Cardiac muscle cell (in vitro differentiated cells and primary cell): ENCODE measurements at places on chromosomes 5 and 9. TPM values are rescaled to one million over a fixed set of nuclear protein-coding genes. Genes with fewer than 3 reads are reported as not detected.

DNA sequence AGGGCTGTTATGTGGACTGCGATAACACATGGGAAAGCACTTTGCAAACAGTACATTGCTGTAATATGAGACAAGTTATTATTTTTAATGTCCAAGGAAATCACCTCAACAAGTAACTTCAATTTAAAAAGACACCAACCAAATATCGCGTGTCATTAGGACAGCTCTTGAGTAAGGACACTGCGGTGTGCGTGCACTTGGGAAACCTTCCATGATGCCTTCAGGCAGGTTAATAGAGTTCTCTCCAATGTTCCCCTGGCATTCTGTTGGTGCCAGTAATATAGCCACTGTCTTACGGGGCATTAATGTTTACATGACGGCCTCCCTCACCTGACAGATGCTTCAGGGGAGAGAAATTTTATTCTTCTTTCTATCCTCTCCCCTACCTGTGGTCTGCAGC, 42.9 kb downstream of the TTLL11 start:
- DNase-seq: no peak

Gene CCDC180
- polyA plus RNA-seq: 3.8 and 5.1 TPM in 2 replicates

- no peak for DNase-seq
Observed at GRCh38 chr9:9921805-9922204, 691.0 kb downstream of the PTPRD start.

DNA sequence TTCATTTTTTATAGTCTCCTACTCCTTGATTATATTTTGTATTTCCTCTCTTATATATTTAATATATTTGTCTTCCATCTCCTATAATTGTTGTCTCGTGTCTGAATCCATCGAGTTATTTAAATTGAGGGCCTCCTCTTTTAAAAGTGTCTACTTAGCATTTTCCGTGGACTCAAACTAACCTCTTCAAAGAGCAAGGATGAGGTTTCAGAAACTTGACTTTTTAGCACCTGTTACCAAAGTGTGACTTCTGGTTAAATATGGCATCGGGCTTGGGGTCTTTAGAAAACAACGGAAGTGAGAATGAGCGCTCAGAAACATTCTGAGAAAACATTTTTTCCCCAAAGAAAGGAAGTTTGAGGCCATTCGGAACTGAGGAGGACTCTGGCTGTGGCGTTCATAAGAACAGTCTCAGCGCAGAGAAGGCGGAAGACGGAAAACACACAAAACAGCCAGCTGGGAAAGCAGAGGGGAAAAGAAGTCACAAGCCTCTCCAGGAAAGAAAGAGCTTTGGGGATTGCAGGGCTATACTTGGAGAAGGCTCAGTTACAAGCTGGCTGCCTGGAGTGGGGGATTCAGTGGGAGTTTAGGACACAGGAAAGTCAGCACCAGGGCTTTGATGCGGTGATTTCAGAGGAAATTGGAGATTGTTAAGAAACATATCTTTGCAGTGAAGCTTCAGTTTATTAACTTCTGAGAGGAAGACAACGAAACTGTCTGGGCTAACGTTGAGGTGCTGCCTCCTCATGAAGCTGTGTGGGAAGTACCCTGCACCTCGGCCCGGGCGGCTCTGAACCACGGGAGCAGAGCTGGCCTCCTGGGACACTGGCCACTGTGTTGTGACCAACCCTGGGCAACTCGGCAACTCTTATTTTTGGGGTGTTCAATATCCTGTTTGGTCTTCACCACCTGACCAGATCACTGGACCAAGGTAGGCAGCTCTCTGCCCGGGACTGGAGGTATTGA, 25.1 kb upstream of the IRX2 start:
- no peak for DNase-seq

DNA sequence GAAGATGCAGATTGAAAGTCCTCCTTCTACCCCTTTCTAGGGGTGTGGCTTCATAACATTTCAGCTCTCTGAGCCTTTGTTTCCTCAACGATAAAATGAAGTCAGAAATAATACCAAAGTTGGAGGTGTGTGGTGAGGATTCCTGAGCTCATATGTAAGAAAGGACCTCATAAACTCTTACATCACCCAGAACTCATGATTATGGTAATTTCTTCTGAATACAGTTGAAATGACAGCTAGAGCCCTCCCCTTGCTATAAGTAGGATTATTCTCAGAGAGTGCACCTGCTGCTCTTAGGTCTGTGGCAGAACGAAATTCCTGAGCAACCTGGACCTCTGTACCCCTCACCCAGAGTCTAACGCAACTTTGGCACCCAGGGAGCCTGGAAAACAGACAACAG, 291.4 kb upstream of the KLF4 start:
- no peak for DNase-seq

DNA sequence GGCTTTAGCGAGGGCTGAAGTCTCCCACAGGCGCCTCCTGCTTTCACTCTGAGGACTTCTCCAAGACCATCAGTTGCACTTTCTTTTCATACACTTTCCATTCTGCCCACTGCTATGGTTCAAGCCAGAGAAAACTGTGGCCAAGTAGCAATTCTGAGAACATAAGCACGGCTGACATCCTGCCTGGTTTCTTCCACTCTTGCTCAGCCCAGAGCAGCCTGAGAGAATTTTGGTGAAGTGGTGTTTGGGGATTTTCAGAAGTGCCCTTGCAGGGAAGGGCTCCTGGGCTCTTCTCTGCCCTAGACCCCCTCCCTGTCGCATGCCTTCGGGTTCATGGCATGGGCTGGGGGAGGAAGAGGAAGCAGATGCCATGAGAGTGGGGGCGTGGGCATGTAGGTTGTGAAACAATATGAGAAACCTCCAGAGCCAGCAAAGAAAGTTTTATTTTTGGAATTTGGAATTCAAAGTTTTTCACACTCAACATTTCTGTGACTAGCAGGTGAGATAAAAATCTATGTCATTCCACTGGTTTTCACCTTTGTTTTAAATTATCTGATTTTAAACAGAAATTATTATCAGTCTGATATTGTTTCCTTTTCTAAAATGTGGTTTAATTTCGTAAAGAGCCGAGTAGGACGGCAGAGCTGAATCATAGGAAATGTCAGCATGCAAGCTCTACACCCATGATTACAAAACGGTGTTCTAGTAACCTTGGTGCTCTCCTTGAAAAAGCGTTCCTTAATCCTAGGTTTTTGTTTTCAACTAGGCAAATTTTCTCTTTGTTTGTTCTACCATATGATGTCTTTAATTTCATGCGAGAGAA, 27.8 kb upstream of the TNFSF8 start:
- DNase-seq: peak; percentile 46

DNA sequence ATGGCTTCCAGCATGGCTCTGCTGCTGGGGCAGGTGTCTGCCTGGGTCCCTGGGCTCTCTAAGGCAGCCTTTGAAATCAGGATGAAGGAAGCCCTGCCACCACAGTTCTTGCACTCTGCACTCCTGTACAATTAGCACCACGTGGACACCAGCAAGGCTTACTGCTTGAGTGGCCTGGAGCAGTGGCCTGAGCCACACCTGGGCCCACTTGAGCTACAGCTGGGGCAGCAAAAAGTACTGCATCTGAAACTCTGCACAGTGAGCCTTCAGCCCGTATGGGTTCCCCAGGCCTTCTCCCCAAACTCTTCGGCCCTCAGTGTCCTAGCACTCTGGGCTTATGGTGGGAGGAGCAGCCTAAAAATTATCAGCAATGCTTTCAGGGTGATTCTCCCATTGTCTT, 8.0 kb upstream of the INIP start:
- no peak for DNase-seq

Gene GFPT2
- polyA plus RNA-seq: 39.8 and 64.5 TPM in 2 replicates

GRCh38 chr5:131221888-131222287, 42.0 kb upstream of the CDC42SE2 start:
- DNase-seq: no peak

- DNase-seq: no peak
Observed at GRCh38 chr5:133938929-133939328, 29.5 kb downstream of the C5orf15 start.

Gene SPINK4
- 5.7 and 6.9 TPM in 2 replicates for polyA plus RNA-seq

- no peak for DNase-seq
Observed at GRCh38 chr9:125476645-125477044, 215.0 kb downstream of the GAPVD1 start.

DNA sequence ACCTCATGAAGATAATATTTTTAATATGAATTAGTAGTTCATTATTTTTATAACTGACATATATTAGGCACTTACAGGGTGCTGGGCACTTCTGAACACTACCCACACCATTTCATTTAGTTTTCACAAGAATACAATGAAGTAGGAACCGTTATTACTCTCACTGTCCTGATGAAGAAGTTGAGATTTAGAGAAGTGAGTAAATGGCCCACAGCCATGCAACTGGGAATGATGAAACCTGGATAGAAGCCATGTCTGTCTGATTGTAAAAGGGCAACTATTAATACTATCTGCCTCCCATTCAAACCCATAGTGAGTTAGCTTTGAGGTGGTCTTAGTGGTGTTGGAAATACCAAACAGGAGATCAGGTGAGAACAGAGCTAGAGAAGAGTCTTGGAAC, 29.6 kb upstream of the OTULINL start:
- DNase-seq: no peak

DNA sequence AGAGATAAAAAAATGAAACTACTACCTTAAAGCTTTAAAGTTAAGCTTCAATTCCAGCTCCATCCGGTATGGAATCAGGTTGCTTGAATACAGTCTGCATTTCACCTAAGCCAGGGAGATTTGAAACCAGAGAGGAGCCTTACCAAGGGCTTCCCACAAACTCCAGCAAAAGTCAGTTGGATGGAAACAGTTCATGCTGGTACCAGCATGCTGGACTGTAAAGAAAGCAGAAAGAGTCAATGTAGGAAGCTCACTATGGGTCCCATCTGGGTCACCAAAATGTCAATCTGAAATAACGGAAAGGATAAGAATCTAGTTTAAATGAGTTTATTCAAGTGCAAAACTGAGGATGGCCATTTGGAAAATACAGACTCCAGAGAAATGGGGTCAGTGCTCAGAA, 65.3 kb downstream of the CDO1 start:
- no peak for DNase-seq

GRCh38 chr9:134283111-134283515, 43.1 kb upstream of the RXRA start:
- no peak for DNase-seq

DNA sequence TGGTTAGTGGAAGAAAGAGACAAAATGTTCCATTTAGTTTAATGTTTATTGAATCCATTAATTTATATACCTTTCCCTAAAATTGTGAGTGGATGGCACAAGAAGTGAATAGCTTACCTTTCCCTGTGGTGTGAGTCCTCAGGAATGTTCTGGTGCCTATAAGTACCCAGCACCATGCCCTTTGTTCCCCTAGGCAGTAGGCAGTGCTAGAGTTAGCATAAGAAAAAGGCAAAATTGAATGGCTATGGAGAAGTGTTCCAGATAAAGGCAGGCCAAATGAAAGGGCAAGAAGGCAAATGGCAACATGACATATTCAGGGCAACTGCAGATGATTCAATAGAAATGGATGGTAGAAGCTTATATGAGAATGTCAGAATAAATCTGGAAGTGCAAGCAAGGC, 370.8 kb upstream of the PTGER4 start:
- DNase-seq: no peak
